Stimulated activated CD8-positive, alpha-beta memory T cell treated with anti-CD3 and anti-CD28 coated beads, Interleukin-2, amount 100 ng/mL, for 48 hours (primary cell): ENCODE measurements at places on chromosomes 6 and 20.
A peak's percentile ranks its signal among the peaks of the same experiment; 100 is the strongest.

DNA sequence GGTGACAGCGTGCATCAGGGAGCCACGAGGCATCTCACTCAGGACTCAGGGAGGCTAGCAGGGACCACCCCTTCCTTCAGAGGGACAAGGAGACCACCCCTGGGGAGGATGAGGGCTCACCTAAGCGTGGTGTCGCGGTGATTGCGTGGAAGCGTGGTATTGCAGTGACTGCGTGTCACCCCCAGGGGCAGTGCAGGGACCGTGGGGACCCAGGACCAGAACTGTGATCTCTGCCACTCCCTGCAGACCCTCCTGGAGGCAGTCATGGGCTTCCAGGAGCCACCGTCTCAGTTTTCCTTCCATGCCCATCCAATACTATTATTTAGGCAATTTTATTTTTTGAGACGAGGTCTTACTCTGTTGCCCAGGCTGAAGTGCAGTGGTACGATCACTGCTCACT lies 147.1 kb downstream of the TAF4 start:
- DNase-seq: no peak

GRCh38 chr6:43683708-43684455 lies 3.7 kb downstream of the MRPS18A start:
- no peak for DNase-seq

- DNase-seq: peak; percentile 59
Observed at GRCh38 chr6:46170357-46171289, at the start of gene ENPP5. ENPP5 (minus strand) TSS chr6:46170980; CDS start chr6:46168262, 2,718 bp downstream.

DNA sequence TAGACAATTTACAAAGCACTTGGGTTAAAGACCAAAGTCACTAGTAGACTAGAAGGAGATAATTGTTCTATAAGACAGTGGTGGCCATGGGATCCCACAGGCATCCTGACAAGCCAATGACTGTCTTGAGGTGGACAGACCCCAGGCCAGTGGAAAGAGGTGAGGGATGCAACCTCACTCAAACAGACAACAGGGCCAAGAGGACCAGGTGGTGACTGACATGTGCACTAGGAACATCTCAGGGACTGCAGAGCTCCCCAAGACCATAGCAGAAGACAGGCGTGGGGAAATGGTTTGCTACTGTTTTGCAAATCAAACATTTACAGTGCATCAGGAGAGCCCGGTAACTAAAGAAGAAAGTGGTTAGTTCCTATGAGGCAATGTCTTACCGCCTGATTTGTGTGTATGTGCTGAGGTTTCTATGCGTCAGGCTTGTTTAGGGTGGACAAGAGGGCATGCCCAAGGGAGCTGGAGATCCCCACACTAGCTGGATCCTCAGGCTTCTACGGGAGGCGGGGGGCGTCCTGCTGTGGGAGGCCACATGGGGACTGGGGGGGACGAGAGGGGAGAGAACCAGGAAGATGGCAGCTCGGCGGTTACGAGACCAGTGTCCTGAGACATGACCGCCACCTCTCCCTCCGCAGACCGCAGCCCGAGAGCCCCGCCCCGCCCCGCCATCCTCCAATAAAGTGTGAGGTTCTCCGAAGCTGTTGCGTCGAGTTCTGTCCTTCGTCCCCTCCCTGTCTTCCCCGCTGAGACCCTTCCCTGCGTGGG lies 623 bp upstream of the MRPS26 start:
- peak; percentile 45 for DNase-seq
